ENCODE measurements at places on chromosomes 4 and X.

DNA sequence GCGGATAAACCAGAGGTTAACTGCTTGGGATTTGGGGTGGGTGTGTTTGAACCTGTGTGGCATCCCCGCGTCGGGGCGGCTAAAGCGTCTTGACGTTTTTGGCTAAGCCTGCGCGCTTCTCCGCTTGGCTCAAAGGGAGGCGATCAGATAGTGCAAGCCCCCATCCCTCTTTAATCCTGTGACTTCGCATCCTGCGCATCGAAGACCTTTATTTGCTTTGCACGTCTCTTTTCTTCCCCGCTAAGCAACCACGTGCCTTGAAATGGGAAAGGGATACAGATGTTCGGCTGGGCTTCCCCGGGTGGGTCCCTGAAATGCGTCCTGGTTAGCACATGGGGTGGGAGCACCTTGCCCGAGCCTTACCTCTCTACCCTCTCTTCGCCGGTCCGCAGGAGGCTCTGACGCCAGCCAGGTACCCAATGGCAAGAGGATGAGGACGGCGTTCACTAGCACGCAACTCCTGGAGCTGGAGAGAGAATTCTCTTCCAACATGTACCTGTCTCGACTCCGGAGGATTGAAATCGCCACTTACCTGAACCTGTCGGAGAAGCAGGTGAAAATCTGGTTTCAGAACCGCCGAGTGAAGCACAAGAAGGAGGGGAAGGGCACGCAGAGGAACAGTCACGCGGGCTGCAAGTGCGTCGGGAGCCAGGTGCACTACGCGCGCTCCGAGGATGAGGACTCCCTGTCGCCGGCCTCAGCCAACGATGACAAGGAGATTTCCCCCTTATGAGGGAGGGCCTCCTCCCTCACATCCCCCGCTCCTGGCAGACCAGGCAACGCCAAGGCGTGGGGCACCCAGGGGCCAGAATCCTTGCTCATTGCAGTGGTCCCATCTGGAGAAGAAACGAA lies 1.5 kb downstream of the GSX2 start:
- no peak for DNase-seq

- DNase-seq = no peak
These were observed 51.4 kb downstream of the STIM2 start for GRCh38 chr4:26912069-26912468.

DNA sequence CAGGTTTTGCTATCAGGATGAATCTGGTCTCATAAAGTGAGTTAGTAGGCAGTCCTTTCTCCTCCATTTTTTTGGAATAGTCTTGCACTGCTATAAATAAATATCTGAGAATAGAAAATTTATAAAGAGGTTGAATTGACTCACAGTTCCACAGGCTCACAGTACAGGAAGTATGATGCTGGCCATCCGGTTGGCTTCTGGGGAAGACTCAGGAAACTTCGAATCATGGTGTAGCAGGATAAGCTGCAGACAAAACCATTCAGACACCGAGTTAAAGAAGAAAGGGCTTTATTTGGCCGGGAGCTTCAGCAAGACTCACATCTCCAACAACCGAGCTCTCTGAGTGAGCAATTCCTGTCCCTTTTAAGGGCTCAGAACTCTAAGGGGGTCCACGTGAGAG lies 348.2 kb downstream of the KCTD8 start:
- no peak for DNase-seq

GRCh38 chrX:134202561-134202960 lies 34.4 kb upstream of the CCDC160 start:
- no peak for DNase-seq

DNA sequence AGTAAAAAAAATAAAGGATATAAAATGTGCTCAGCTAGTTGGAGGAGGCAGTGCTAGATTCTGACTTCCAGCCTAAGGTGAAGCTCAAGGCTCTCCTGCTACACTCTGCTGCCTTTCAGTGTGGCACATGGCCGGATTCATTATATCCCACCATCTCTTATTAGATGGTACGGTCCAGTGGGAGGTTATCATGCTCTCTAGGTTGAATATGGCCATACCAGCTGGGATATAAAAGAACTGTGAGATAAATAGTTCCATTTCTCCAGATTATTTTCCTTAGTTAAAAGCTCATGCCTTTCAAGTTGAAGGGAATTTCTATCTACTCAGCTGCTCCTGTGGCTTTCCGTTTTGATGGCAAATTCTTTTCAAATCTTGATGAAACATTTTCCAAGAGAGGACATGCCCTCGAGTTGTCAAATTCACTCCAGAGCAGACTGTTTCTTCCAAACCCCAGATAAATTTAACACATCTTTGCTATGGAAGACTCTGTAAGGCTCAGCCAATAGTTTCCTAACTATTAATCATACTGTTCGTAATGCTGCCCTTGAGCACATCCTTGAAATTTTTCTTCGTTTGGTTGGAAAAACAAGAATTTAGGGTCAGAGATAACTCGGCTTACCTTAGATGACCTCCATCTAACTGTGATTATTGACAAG lies 2.2 kb upstream of the MGARP start:
- DNase-seq = no peak

GRCh38 chr4:89586318-89586717 lies 250.6 kb downstream of the SNCA start:
- DNase-seq = no peak

DNA sequence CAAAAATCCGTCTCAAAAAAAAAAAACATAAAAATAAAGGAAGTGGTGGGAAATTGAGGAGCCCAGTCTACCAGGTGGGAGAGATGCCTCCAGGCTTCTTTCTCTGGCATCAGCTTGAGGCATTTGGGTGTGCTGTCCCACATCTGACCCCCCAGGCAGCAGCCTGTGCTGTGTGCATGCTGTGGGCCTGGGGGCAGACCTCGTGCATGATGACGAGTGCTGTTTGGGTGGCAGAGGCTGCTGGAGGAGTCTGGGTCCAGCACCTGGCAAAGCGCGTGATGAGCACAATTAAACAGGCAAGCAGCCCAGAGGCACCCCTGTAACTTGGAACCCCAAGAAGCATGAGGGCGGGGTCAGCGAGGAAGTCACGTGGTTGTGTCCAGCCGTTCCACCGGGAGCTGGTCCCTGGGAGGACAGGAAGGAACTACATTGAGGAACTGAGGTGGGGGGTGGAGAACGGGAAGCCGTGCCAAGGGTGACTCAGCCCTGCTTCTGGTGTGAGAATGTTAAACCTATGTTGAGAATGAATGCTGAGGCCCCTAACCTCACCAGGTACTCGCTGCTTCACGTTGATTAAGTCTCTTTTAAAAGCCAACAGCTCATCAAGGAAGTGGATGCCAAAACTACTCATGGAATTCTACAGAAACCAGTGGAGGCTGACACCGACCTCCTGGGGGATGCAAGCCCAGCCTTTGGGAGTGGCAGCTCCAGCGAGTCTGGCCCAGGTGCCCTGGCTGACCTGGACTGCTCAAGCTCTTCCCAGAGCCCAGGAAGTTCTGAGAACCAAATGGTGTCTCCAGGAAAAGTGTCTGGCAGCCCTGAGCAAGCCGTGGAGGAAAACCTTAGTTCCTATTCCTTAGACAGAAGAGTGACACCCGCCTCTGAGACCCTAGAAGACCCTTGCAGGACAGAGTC lies 6.1 kb downstream of the TACC3 start:
- DNase-seq = no peak
